CD8-positive, alpha-beta T cell (primary cell): ENCODE measurements at places on chromosomes 12 and 14.

DNA sequence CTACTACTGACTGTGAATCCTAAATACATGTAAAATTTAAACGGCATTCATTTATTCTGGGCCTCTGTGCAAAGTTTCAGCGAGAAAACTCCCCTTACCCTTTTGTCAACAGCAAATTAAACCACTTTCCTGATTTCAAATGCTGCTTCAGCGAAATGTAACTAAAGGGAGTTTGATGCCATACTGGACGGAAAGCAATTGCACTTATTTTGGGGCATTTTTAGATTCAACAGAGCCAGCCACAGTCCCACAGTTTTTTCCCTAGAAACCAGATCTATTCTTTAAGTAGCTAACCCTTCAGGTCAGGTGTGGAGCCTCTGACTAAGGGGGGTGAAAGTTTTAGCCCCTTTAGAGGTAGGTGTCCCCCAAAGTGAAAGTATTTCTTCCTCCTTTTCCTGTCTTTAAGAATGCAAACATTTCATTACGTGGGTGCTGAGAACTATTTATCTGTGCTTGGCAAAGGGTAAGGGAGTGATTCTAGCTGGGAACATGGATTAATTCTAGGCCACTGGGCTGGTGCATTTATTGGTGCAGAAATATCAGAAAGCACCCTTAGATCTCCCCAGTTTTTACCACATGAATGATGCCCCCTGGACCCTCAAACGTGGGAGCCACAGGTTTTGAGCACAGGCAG, 72.7 kb downstream of the SPTB start:
- DNase-seq, result no peak

DNA sequence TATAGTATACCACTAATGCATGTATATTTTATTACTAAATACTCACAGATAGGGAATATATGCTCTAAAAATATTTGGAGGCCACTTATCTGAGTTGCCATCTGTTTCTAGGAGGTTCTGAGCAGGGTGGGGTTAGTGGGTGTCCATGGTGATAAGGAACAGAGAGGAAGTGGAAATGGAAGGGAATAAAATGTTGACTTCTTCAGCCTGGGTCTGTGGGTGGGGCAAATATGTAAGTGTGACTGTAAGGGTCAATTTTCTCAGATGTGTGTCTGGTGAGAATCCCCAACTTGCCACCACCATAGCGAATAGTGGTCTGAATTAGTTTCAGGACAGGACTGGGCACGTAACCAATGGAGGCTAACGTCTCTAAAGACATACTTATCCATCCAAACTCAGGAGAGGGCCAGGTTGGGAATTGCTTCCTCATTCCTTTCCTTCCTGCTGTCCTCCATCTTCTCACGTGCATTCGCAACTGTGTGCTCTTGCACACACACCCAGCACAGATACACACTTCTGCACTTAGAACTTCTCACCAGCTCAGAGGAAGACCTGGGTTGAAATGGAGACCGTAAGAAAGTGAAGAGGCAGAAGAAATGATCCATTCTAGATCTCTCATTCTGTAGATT, 54.2 kb upstream of the GZMB start:
- DNase-seq, result no peak

DNA sequence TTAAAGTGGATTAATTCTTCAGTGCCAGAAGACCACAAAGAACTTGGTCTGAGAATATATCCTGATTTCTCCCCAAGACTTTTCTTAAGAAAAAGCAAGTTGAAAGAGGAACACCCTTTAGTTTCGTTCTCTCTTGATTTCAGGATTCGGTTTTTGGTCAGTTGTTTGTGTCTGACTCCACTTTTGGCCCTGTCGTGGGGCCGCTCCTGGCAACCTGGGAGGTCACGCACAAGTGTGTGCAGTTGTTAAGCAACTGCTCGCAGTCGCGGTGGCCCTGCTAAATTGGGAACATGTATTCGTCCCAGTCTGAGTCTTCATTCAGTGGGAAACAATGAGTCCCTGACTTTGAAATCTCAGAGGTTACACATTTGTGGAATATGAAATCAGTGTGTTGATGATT, 68.7 kb downstream of the RGS6 start:
- DNase-seq, result no peak

- DNase-seq, result no peak
These were observed 73.2 kb downstream of the ANO4 start for GRCh38 chr12:100867639-100868393.
